Natural killer cell treated with Interleukin-12 subunit alpha and Interleukin-12 subunit beta and Interleukin-15 and Interleukin-18, amount 100 ng/mL, for 72 hours (primary cell): ENCODE measurements at places on chromosomes 4 and X. TPM values are rescaled to one million over a fixed set of nuclear protein-coding genes. Genes with fewer than 3 reads are reported as not detected.

DNA sequence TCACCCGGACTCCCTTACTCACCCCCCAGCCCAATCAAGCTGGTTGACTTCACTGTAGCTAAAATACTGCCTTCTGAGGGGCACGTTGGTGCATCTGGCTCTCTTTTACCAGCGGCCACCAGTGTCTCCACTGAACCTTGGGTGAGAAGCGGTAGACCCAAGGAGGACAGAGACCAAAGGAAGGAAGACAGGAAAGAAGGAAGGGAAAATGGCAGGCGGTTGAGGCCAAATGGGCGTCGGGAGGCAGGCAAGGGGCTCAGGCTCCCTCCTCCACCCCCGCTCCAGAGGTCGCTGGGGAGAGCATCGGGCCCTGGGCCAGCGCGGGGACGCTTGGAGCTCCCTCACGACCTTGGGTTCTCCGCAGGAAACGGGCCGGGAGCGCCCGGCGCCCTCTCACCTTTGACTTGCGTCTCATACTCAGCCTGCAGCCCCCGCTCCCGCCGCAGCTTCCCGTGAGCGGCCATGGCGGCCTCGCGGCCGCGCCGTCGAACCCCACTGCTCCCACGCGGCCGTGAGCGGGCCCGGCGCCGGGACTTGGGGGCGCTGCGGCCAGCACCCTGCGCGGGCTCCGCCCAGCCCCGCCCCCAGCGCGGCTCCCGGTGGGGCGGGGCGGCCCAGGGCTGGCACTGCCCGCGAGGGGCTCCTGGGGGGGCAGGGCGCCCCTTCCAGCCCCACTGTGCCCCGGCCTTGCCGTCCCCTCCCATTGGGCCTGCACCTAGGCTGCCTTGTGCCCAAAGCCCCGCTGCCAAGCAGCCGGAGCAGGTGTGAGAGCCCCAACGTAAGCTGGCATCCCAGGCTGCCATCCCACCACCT lies at the start of gene ARHGAP4:
Gene ARHGAP4 (minus strand): TSS at position 526 of the 813 bp plus-strand sequence. CDS start 62 bp downstream, at position 464.
- DNase-seq = peak; percentile 78

- DNase-seq = no peak
Observed at GRCh38 chr4:107196312-107196711, 160.2 kb upstream of the DKK2 start.

The SLC4A4 gene
- total RNA-seq = 6.3 TPM

GRCh38 chr4:148355442-148356123 lies 86.6 kb downstream of the NR3C2 start:
- DNase-seq = no peak

DNA sequence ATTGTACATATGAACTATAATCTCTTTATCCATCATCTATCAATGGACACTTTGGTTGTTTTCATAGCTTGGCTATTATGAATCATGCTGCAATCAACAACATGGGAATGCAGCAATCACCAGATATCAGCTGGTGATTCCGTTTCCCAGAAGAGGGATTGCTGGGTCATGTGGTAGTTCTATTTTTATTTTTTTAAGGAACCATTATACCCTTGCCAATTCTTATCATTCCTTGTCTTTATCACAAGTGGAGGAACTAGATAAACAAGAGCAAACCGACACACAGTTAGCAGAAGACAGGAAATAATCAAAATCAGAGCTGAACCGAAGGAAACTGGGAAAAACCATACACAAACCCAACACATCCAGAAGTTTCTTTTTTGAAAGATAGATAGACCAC lies 14.5 kb upstream of the LNX1 start:
- DNase-seq = no peak

- DNase-seq = no peak
Observed at GRCh38 chr4:41832961-41833360, 84.4 kb upstream of the PHOX2B start.

DNA sequence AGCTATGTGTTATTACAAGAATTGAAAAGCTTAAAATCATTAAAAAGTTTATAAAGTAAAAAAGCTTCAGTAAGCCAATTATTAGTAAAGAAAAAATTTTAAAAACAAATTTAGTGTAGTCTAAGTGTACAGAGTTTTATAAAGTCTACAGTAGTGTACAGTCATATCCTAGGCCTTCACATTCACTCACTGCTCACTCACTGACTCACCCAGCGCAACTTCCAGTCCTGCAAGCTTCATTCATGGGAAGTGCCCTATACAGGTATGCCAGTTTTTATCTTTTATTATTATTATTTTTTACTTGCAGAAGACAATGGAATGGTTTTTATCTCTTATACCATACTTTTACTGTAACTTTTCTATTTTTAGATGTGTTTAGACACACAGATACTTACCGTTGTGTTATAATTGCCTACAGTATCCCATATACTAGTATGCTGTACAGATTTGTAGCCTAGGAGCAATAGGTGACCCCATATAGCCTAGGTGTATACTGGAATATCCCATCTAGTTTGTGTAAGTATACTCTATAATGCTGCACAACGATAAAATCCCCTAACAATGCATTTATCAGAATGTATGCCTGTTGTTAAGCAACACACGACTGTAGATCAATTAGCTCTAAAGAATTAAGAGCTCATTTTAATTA lies 230.7 kb downstream of the DCLK2 start:
- no peak for DNase-seq

GRCh38 chr4:70559211-70559830 lies 32.7 kb upstream of the AMBN start:
- no peak for DNase-seq

DNA sequence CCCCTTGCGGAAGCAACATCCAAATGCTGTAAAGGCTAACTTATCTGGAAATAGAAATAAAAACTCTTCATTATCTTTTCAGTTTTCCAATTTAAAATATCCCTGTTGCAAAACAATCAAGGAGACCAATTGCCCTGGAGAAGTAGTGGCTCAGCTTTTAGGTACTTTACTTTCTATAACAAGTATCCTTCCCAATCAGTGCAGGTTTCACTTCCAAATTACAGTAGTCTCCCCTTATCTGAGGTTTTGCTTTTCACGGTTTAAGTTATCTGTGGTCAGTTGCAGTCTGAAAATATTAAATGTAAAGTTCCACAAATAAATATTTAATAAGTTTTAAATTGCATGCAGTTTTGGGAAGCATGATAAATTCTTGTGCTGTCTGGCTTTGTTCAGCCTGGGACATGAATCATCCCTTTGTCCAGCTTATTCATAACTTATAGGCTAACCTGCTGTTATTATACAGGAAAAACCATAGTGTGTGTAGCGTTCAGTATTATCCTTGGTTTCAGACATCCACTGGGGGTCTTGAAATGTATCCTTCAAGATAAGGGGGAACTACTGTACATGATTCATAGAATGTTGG lies 973.1 kb upstream of the GRID2 start:
- no peak for DNase-seq

The AMELX gene
- total RNA-seq = not detected

- no peak for DNase-seq
Observed at GRCh38 chr4:165780735-165781134, 92.3 kb upstream of the TLL1 start.

DNA sequence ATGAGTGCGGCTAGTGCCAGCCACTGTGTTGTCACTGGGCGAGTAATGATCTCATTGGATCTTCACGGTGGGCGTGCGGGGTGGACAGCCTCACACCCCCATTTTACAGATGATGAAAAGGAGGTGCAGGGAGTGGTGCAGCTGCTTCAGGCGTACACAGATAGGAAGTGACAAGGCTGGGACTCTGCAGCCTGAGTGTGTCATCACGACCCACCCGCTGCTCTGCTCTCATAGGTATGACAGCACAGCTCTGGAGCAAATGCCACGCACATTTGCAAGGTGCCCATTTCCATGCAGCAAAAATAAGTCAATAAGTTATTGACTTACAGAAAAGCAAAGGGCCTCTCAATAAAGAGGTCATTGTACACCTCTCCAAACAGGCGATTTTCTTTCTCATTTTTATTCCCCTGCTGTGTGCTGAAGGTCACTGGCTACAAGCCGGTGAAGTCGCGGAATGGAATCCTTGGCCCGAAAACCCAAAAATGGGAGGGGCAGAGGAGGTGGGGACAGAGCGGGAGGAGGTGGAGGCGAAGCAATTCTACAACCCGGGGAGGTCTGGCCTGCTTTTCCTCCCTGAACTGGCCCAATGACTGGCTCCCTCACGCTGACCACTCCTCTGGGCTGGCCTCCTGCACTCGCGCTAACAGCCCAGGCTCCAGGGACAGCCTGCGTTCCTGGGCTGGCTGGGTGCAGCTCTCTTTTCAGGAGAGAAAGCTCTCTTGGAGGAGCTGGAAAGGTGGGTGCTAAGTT lies at the start of gene SOD3:
Gene SOD3 (plus strand): TSS at position 658 of the 750 bp plus-strand sequence. CDS start 3,949 bp downstream, outside the sequence.
- DNase-seq = no peak

The CDS1 gene
- total RNA-seq = not detected

DNA sequence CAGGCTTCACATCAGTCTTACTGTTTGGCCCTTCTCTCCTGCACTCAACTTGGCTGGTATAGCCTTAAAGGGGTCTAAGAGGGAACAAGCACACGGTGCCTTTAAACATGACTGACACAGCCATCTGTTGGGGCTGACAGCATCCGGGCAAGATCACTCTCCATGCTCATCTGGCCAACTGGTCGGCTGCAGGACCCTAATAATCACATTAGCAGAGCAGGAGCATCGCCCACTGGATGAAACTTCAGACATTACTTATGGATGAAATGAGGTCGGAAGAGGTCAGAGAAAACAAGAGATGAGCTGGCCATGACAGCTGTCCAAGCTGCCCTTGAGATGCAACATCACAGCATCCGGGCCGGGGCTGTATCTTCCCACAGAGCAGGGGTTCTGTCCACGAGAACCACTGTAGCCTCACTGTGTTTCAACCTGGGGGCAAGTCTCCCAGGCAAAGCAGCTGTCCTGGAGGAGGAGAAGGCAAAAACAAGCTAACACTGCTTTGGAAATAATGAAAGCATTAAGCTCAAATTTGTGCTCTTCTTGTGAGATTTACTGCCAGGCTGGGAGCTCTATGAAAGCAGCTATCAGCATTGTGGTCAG lies 94.4 kb upstream of the TTC29 start:
- DNase-seq = no peak

DNA sequence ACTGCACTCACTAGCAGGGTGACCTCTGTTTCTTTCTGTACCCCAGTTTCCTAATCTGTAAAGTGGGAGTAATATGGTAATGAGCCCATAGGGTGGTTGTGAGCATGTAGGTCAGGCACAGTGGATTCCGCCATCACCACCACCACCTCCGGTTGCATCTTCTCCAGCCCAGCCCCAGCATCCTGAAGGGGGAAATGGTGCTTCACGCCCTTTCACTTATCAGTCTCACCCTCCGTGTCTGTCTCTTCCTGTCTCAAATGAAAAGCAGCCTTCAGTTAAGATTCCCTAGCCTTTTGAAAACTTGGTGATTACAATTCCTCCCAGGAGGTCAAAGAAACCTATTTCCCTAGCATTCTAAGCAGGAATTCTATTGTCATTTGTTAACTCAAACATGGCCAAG lies 16.9 kb upstream of the XPNPEP2 start:
- no peak for DNase-seq

The GPC3 gene
- not detected for total RNA-seq

GRCh38 chr4:244471-244870 lies 60.8 kb downstream of the ZNF732 start:
- no peak for DNase-seq

The CLDN34 gene
- total RNA-seq = not detected

The ASB11 gene
- total RNA-seq = not detected

GRCh38 chr4:155679343-155679742 lies 12.7 kb downstream of the GUCY1A1 start:
- no peak for DNase-seq

- DNase-seq = no peak
Observed at GRCh38 chr4:139245590-139245989, 34.4 kb downstream of the MGARP start.

DNA sequence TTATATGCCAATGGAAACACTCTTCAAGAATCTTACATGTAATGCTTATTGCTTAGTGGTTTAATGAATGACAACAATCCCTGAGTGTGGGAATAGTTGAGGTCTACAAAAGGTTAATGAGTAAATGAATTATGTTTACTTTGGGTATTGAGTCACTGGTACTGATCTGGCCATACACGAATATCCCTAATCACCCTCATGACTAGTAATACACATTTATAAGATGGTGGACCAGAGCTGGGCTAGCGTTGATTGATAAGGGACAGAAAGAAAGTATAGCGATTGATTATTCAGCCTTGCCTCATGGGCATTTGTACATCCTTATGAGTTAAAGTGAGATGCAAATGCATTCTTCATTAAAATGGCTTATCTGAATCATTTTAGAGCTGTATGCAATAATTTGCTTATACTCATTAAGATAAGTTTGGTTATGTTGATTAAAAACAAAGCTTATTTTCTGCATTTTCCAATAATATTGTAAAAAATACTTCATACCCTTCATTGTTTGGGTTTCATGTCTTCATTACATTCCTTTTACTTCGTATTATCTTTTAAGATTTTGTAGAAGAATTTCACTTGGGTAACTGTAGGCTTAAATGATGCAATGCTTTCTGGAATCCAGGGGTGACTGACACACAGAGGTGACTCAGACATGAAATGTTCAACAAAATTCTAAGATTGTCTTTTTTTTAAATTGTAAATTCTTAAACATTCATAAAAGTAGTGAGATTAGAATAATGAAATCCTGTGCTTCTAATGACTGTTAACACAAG lies 47.4 kb downstream of the FGF2 start:
- DNase-seq = no peak

GRCh38 chrX:682892-683291 lies 52.3 kb downstream of the SHOX start:
- no peak for DNase-seq

GRCh38 chrX:45353456-45353855 lies 152.8 kb upstream of the DIPK2B start:
- DNase-seq = no peak
